DND-41 (cell line): ENCODE measurements at places on chromosomes 2 and 18.

- no peaks in the 10 kb centered on the region for H3K4me1 ChIP-seq
- peaks cover 5% of the 10 kb centered on the region; the same call in 1 of the 2 replicates for H3K36me3 ChIP-seq
- no peak for DNase-seq
- H3K27ac ChIP-seq: no peak overlapping the region
- H3K27me3 ChIP-seq: no peaks in the 10 kb centered on the region
Observed at GRCh38 chr2:207727261-207727660, 15.8 kb downstream of the CCNYL1 start.

DNA sequence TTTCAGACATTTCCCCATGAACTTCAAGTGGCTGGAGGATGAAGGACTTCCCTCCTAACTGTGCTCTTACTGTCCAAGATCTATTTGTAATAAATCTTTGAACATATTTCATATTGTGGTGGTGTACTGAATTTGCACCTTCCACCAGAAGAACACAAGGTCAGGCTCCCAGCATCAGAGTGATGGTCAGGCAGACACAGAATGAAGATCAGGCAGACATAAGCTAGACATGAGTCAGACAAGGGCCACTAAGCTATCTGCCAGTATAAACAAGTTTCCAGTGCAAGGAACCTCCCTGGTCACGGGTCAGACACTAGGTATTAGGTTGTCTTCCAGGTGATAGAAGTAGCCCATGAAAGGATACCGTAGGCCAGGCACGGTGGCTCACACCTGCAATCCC is 20.0 kb downstream of the AQP12B start:
- no peak for DNase-seq
- H3K4me1 ChIP-seq: no peaks in the 10 kb centered on the region
- no peaks in the 10 kb centered on the region for H3K36me3 ChIP-seq
- peaks cover 6% of the 10 kb centered on the region for H3K27me3 ChIP-seq
- no peak overlapping the region for H3K27ac ChIP-seq

GRCh38 chr2:226079196-226079595 is 679.7 kb downstream of the NYAP2 start:
- no peaks in the 10 kb centered on the region for H3K27me3 ChIP-seq
- no peaks in the 10 kb centered on the region for H3K4me1 ChIP-seq
- H3K4me3 ChIP-seq: no peak overlapping the region

GRCh38 chr2:92072461-92073035 is 2798.7 kb upstream of the TEKT4 start:
- no peak for DNase-seq
- no peaks in the 10 kb centered on the region for H3K36me3 ChIP-seq
- no peak overlapping the region for H3K4me3 ChIP-seq

DNA sequence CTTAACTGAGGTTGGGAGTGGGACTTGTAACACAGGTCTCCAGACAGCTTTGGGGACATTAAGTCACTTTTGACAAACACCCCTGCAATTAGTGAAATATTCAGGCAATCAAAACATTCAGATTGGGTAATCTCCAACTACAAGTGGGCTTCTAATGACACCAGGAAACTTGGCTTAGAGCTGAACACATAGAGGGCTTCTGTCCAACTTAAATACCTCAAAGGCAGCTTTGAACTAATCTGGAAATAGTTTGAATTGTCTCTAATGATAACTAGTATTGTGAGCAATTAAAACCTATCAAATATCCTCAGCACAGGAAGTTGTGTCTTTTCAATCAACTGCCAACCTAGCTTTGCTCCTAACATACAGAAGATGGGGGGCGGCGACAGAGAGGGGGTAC is 5.1 kb upstream of the ASPRV1 start:
- no peak overlapping the region for H3K4me3 ChIP-seq
- H3K27me3 ChIP-seq: no peaks in the 10 kb centered on the region

DNA sequence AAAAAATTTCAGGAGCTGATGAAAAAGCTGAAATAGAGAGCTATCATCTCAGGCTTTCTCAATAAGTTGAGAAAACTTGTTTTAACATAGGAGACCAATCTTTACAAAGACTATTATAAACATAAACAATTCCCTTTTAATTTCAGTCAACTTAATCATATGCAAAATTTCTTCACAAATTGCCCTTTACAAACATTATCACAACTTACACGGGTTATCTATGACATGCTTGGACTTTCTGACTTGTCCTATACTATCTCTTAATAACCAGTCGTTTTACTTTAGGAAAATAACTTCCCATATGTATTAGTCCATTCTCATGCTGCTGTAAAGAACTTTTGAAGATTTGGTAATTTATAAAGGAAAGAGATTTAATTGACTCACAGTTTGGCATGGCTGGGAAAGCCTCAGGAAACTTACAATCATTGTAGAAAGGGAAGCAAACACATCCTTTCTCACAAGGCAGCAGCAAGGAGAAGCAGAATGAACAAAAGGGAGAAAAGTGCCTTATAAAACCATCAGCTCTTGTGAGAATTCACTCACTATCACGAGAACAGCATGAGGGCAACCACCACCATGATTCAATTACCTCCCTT is 1583.7 kb upstream of the CELF4 start:
- no peaks in the 10 kb centered on the region for H3K36me3 ChIP-seq
- H3K27me3 ChIP-seq: no peaks in the 10 kb centered on the region
- H3K4me1 ChIP-seq: no peaks in the 10 kb centered on the region
- H3K4me3 ChIP-seq: no peak overlapping the region
- DNase-seq: no peak

DNA sequence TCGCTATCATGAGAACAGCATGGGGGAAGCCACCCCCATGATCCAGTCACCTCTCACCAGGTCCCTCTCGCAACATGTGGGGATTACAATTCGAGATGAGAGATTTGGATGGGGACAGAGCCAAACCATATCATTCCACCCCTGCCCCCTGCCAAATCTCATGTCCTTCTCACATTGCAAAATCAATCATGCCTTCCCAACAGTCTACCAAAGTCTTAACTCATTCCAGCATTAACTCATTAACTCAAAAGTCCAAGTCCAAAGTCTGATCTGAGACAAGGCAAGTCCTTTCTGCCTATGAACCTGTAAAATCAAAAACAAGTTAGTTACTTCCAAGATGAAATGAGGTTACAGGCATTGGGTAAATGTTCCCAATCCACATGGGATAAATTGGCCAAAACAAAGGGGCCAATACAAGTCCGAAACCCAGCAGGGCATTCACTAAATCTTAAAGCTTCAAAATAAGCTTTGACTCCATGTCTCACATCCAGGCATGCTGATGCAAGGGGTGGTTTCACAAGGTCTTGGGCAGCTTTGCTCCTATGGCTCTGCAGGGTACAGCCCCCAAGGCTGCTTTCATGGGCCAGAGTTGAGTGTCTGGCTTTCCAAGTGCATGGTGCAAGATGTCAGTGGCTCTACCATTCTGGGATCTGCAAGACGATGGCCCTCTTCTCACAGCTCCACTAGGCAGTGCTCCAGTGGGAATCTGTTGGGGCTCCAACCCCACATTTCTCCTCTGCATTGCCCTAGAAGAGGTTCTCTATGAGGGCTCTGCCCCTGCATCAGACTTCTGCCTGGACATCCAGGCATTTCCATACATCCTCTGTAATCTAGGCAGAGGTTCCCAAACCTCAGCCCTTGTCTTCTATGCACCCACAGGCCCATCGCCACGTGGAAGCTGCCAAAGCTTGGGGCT is 14.8 kb downstream of the TAF1B start:
- H3K36me3 ChIP-seq: peaks cover 77% of the 10 kb centered on the region
- no peaks in the 10 kb centered on the region for H3K27me3 ChIP-seq
- no peaks in the 10 kb centered on the region for H3K4me1 ChIP-seq
- no peak for DNase-seq

DNA sequence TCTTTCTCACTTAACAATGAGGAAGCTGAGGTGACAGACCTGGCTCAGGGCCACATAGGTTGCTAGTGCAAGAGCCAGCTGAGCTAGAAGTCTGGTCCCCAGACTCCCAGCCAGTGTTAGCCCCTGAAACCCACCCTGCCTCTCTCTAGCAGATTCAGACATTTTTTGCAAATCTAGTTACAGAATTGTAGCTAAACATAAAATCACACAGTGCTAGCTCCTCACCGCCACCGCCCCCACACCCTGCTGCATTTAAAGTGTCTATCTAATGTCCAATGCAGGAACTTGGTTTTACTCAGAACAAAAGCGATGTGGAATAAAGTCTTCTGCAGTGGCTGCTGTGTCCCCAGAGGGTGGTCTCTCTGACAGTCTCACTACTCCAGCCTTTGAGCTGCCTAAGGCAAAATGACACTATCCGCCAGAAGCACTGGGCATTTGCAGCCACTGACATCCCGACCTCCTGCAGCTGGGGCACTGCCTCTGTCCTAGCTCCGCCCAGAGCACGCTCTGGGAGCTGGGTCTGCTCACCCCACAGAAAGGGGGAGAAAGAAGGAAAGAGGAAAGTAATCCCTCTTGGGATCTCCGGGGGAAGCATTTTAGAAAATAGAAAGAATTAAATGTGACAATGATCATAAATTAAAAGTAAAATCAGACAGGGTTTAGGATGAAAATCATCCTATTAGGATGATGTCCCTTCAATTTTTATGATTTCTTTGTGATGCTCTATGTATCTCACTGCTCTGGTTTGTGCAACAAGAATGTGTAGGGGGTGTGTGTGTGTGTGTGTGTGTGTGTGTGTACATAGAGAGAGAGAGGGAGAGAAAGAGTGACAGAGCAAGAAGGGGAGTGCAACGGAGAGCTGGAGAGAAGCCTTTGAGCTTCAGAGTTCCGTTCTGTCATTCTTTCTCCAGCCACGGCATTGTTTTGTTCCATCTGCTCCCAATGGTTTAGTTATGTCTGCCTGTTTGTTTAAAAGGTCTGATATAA is 50.5 kb upstream of the ST8SIA3 start:
- no peak for DNase-seq
- H3K27me3 ChIP-seq: peaks cover 8% of the 10 kb centered on the region
- no peak overlapping the region for H3K27ac ChIP-seq
- no peak overlapping the region for H3K4me3 ChIP-seq

GRCh38 chr2:61911510-61911909 is 6.0 kb downstream of the COMMD1 start:
- H3K36me3 ChIP-seq: no peaks in the 10 kb centered on the region
- peaks cover 9% of the 10 kb centered on the region for H3K4me1 ChIP-seq
- DNase-seq: no peak
- no peak overlapping the region for H3K4me3 ChIP-seq
- no peaks in the 10 kb centered on the region for H3K27me3 ChIP-seq

DNA sequence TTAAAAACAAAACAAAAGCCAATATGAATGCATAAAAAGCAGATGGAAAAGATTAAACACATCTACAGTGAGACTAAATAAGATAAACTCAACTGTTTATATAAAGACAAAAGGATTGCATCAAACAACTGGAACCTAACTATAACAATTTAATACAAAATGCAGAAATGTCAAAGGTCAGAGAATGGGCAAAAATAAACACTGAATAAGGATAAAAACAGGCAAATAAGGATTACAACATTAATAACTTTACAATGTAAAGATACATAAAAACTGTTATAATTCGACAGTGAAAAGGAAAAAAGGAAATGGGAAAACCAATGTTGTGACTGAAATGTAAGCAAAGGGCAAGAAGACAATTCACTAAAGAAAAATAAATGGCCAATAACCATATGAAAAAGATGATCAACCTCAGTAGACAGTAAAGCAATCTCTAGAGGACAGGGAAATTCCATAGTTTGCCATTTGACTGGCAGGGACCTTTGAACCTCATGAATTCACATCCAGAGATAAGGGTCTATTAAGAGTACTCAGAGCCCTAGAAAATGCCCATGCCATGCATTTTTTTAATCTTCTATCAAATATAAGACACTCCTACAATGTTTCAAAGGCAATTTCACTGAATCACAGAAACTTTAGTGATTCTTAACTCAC is 83.7 kb downstream of the TMEM131 start:
- H3K4me1 ChIP-seq: peaks cover 8% of the 10 kb centered on the region; the same call in 1 of the 2 replicates
- H3K4me3 ChIP-seq: no peak overlapping the region
- no peaks in the 10 kb centered on the region for H3K27me3 ChIP-seq

DNA sequence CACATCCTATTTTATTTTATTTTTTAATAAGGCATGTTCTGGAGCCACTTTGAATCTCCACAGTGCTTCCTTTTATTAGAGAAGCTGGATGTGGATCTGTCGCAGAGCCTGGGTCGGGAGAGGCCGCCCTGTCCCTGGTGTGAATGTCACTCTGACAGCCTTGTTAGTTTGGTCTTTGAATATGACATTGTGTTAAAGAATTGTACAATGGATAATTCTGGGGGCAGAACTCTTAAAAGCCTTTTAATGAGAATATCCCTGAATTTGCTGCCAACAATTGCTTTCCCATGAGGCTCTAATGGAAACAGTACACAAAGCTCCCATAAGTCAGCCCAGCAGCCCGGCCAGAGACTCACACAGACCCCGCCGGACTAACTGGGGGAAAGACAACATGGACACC is 82.4 kb downstream of the MTCL1 start:
- H3K36me3 ChIP-seq: no peaks in the 10 kb centered on the region
- H3K27me3 ChIP-seq: no peaks in the 10 kb centered on the region
- no peak for DNase-seq
- no peak overlapping the region for H3K4me3 ChIP-seq
- no peaks in the 10 kb centered on the region for H3K4me1 ChIP-seq
- H3K27ac ChIP-seq: no peak overlapping the region

DNA sequence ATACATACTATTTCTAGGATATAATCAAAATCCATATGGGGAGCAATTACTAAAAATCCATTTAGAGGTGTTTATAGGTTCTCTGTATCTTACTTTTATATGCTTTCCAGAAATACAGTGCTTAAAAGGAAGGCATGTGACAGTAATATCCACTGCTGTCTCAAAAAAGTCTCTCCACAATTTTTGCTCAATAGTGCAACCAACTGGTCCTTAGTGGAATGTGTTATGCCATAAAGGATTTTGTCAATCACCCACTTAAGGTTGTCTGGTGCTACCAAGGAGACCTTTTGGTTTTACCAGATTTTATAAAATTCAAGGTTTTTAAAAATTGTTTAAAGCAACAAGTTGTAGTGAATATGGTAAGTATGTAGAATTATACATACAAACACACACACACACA is 328.5 kb upstream of the DSEL start:
- no peak overlapping the region for H3K27ac ChIP-seq
- H3K4me3 ChIP-seq: no peak overlapping the region
- H3K36me3 ChIP-seq: no peaks in the 10 kb centered on the region
- DNase-seq: no peak

DNA sequence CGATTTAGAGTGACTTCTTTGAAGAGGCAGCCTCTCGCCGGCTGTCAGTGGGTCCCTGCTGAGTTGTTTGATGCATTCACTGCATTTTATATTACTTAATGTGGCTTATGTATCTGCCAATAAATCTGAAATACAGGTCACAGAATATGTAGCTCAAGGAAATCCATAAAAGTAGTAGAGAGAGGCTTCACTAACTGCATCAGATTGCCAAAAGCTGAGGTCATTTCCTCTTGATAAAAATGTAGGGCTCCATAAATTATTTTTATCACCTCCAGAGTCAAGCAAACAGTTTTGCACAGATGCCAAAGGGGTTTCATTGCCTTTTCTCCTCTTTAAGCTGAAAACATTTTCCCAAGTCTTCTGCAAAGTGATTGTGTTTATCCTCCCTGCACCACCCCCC is 36.5 kb upstream of the CCDC93 start:
- H3K27me3 ChIP-seq: peaks cover 10% of the 10 kb centered on the region
- H3K4me3 ChIP-seq: no peak overlapping the region
- no peak for DNase-seq
- H3K4me1 ChIP-seq: no peaks in the 10 kb centered on the region
- no peaks in the 10 kb centered on the region for H3K36me3 ChIP-seq

GRCh38 chr2:159890551-159891266 is 92.7 kb upstream of the CD302 start:
- no peak for DNase-seq
- no peaks in the 10 kb centered on the region for H3K4me1 ChIP-seq

GRCh38 chr2:202883987-202884675 is 12.6 kb upstream of the ICA1L start:
- H3K4me3 ChIP-seq: no peak overlapping the region
- no peaks in the 10 kb centered on the region for H3K27me3 ChIP-seq
- H3K4me1 ChIP-seq: no peaks in the 10 kb centered on the region
- peaks cover 71% of the 10 kb centered on the region for H3K36me3 ChIP-seq
